Hippocampal formation (tissue), 2 donors: ENCODE measurements at places on chromosomes 3 and 15.

GRCh38 chr3:149479621-149480325 lies 5.3 kb downstream of the TM4SF4 start:
- no peak for DNase-seq

DNA sequence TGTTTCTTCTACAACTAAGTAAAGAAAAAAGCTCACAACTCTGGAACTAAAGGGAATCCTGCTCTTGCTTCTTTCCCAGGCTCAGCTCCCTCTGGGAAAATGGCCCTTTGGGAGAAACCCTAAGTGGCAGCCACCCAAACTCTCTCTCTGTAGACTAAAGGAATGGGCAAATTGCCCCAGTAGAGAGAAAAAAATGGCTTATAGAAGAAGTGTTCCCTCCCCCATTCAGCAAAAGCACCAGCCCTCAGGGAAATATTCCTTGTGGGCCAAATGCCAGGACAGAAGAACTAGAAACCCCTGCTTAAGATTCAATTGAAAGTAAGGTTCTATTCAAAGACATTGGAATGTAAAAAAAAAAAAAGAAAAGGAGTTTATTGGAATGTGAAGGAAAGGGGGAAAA lies 603.7 kb upstream of the ALCAM start:
- peak; percentile 37 for DNase-seq

- peak; percentile 73 for DNase-seq
These were observed 894 bp upstream of the CCNL1 start for GRCh38 chr3:157160658-157161424.

DNA sequence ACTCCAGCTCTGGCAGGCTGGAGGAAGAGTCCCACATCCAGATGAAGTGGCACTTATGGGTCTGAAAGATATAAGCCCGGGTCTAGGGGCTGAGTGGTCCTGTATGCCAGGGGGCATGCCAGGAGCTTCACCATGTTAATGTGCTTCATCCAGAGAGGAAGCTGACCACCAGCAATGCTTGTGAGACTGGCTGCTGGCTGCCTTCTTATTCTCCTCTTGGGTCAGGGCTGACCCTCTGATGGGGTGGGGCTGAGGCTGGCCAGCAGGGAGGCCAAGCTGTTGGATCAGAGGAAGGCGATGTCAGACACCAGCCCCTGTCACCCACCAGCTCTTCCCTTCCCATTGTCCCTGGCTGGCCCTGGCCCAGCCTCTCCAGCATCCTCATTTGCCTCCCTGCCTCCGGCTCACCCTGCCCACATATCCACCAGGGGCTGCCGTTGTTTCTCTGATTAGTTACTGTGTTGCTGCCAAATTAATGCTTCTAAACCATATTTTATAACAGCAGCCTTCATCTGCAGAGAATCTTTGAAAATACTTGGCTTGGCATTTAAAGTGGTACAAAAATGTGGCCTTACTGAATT lies 20.4 kb upstream of the PSTPIP1 start:
- no peak for DNase-seq
